ENCODE measurements at places on chromosomes 7 and 10. TPM values are rescaled to one million over a fixed set of nuclear protein-coding genes. Genes with fewer than 3 reads are reported as not detected.
A peak's percentile ranks its signal among the peaks of the same experiment; 100 is the strongest.

PDIA4 gene
- 216 TPM for total RNA-seq

AGAP5 gene
- total RNA-seq, result 4.0 TPM

HELLS gene
- total RNA-seq, result 9.4 TPM

ITPRID1 gene
- total RNA-seq, result not detected

IQCE gene
- 18.8 TPM for total RNA-seq

GRCh38 chr7:73436031-73436929, 2.7 kb downstream of the FZD9 start:
- peak; percentile 89 for DNase-seq

- DNase-seq, result no peak
These were observed 24.0 kb upstream of the ABLIM1 start for GRCh38 chr10:114682121-114682520.

- peak; percentile 95 for DNase-seq
These were observed 22.9 kb downstream of the DNAJB12 start for GRCh38 chr10:72331575-72332422.

DNA sequence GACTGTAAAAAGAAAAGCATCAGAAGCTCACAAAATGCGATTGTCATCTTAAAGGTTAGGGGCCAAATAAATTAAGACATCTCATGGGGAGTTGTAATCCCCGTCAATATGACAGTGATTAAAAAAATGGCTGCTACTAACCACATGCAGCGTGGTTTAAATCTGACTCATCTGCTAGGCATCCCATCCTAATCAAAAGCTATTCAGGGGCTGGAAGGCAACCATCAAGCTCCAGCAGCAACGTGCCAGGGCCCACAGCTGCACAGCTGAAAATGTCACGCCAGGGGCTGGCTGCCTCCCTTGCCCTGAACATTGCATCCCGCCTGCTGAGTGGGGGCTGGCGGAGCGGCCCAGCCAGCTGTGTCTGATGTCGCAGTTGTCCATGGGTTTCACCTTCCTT, 66.3 kb upstream of the FRMD4A start:
- no peak for DNase-seq

- DNase-seq, result peak; percentile 63
These were observed 86.4 kb downstream of the WDR37 start for GRCh38 chr10:1142596-1142995.

- DNase-seq, result no peak
These were observed 20.6 kb downstream of the CUBN start for GRCh38 chr10:17109046-17109445.

- DNase-seq, result no peak
These were observed 377.1 kb downstream of the HPSE2 start for GRCh38 chr10:98858525-98858924.

- DNase-seq, result no peak
These were observed 89.3 kb downstream of the BEND7 start for GRCh38 chr10:13439313-13440184.

Measured in osteoblast (primary cell).